AG04449 (cell line): ENCODE measurements at places on chromosomes 11 and 22.
A peak's percentile ranks its signal among the peaks of the same experiment; 100 is the strongest.

DNA sequence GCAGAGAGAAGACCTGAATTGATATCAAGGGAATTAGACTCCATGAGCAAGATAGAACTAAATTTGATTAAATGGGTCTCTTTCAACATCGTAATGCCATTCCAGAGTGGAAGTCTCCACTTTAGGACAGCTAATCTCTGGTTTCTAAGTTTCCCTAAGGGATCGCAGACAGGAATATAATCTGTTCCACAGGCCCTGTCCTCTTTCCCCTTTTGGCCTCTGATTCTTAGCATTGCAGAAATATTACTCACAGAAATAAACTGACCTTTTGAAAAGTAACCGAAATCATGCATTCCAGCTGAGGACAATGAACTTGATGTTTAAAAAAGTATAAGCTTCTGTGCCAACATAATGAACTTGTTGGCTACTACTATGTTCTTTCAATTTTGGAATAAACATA, 227.8 kb downstream of the ETS1 start:
- no peak for DNase-seq

- DNase-seq: peak; percentile 68
Observed at GRCh38 chr11:132126973-132127899, 756.8 kb downstream of the NTM start.

DNA sequence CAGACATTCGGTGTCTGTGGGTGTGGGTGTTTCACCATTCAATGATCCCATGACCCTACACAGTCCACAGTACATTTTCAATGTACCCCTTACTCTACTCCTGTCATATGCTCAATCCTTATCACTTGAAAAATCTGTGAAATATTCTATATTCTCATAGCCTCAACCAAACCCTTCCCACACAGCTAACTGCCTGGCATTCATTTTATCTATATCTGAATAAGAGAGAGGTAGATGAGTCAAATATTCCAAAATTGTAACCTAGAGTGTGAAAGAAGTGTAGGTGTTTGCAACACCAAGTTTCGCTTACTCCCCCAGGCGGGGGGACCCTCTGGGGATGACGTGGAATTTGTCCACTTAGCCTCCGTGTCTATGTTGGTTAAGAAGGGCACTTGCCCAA, 354.8 kb downstream of the ETS1 start:
- no peak for DNase-seq

- no peak for DNase-seq
Observed at GRCh38 chr11:129608711-129609110, 206.9 kb upstream of the TMEM45B start.

DNA sequence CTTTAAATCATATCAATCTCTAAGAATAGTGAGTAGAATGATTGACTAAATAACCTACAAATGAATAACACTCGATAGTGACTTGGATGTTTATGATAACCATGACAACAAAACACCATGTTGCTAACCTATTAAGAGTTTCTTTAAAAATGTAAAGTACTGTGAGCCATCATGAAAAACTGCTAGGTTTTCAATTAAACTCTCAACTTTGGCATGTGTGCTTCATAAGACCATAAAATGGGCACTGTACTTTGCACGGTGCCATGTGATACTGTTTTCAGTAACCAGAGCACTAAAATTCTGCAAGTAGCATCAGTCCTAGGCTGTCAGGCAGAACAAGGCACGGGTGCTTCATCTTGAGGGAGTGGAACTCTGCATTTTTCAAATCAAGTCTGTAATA, 96.2 kb upstream of the TRIM77 start:
- DNase-seq: no peak

- no peak for DNase-seq
Observed at GRCh38 chr11:81070948-81071347, 1630.1 kb upstream of the TENM4 start.

DNA sequence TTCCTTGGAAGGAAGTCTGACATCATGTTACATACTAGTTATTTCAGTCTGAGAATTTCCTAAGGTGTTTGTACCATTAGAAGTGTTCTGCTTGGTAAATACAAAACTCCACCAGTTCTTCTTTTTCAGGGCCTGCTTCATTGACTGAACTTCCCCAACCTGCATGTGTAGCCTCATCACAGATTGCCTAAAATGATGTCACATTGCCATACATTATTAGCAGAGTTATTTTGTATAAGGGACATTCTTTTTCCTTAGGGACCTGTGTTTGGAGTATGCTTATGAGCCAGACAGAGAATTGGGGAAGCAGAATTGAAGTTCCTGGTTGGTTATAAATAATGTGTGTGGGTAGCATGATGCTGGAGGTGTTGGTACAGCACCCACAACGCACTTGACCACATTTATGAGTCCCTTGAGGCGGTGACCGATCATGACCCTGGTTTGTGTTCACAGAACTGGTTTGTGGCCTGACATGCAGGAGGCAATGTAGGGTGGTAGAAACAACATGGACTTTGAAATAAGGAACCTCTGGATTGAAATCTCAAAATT, 16.4 kb upstream of the MMP7 start:
- no peak for DNase-seq

GRCh38 chr11:44941259-44942021, 9.2 kb downstream of the TP53I11 start:
- DNase-seq: no peak

- DNase-seq: peak; percentile 33
Observed at GRCh38 chr11:34192481-34193401, 87.3 kb downstream of the NAT10 start.

- no peak for DNase-seq
Observed at GRCh38 chr22:30249049-30250038, 2.8 kb upstream of the LIF start.

DNA sequence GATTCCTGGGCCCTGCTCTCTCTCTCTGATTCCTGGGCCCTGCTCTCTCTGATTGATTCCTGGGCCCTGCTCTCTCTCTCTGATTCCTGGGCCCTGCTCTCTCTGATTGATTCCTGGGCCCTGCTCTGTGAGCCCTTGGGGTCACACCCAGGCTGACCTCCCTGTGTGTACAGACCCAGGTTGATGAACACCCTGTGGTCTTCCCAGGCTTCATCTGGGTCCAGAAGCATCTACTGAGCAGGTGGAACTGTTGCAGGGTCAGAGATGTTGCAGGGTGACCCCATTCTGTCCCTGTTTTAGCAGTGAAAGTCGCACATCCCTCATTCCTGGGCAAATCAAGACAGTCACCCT, 16.3 kb upstream of the GDPD5 start:
- no peak for DNase-seq
